ENCODE measurements at places on chromosomes 7 and 10.

DNA sequence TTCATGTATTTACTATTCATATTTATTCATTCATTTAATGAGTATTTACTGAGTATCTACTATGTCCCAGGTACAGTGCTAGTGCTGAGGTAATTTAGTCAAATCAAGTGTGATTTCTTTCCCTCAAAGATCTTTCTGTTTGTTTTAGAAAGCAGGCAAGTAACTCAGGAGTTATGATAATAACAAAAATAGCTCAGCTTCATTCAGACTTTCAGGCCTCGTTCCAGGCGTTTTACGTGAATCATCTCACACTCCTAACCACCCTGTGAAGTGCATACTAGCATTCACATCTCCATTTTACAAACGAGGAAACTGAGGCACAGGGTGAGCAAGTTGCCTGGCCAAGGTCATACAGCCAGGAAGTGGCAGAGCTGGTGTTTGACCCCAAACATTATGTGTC lies 468.7 kb upstream of the C7orf33 start:
- DNase-seq, result no peak

GRCh38 chr7:94656925-94657731 lies 1.2 kb upstream of the SGCE start:
- peak; percentile 48 for DNase-seq

DNA sequence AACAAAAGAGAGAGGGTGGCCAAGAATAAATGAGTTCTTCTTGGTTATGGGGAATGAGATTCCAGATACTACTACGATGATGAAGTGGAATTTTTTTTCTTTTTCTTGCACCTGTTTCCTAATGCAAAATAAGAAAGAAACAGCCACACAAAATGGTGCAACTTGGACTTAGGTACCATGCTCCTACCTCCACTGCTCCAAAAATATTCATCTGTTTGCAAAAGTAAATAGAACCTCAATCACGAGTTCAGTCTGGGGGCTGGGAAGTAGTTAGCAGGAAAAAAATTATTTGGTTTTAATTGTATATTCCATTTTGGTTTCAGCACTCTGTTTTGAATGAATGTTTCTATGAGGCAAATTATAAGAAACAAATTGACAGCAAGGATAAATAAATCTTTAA lies 73.5 kb downstream of the SLC25A13 start:
- no peak for DNase-seq

GRCh38 chr10:90915766-90916075 lies 5.2 kb downstream of the ANKRD1 start:
- no peak for DNase-seq

DNA sequence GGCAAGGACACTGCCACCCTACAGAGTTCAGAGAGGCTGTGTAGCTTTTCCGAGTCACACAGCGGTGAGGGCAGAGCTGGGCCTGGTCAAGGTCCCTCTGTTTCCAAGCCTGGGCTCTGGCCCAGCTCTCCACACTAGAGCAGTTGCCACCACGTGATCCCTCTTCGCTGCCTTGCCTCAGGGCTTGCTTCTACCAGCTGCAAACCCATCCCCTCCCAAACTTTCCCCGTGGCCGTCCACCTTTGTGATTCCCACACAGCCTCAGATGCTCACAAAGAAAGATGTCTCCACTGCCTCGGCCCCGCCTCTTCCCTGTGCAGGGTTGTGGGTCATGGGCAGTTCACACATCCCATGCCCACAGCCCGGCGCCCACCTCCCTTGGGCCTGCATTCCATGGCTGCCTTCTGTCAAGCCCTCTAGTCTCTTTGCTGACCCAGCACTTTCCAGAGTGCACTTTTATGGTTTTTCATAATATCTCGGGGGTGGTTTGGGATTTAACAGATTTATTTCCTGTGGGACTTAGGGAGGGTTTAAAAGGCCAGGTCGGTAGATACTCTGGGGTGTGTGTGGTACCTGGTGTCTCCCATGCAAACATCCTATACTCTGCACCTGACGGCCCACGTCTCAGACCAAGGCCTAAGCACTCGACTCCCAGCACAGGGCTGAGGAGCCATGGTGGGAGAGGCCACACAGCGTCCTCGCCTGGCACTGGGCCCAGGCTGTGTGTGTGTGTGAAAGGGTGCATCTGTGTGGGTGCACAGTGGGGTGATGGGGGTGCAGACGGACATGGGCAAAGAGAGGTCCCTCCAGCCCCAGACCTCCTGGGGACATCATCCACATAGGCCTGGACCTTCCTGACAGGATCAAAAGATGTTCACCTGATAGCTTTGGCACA lies 59.6 kb downstream of the PKD1L1 start:
- no peak for DNase-seq

DNA sequence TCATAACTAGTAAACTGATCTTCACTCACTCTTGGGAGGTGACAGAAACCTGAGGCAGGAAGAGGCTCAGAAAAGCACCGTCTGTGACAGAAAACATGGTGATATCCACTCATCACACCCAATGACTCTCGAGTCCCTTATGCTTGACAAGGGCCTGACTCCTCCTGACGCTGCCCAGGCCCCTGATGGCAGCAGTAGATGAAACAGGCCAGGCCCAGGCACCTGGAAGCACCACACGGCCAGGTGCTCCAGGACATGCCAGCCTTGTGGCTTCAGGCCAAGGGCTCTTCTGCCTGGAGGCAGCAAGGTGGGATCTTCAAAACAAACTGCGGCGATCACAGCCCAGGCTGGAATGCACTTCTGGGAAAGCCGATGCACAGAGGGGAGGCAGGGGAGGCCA lies 89.3 kb downstream of the MAD1L1 start:
- DNase-seq, result no peak

GRCh38 chr7:2666155-2666554 lies 21.8 kb upstream of the AMZ1 start:
- DNase-seq, result no peak

GRCh38 chr7:36064676-36065075 lies 88.4 kb upstream of the EEPD1 start:
- no peak for DNase-seq

DNA sequence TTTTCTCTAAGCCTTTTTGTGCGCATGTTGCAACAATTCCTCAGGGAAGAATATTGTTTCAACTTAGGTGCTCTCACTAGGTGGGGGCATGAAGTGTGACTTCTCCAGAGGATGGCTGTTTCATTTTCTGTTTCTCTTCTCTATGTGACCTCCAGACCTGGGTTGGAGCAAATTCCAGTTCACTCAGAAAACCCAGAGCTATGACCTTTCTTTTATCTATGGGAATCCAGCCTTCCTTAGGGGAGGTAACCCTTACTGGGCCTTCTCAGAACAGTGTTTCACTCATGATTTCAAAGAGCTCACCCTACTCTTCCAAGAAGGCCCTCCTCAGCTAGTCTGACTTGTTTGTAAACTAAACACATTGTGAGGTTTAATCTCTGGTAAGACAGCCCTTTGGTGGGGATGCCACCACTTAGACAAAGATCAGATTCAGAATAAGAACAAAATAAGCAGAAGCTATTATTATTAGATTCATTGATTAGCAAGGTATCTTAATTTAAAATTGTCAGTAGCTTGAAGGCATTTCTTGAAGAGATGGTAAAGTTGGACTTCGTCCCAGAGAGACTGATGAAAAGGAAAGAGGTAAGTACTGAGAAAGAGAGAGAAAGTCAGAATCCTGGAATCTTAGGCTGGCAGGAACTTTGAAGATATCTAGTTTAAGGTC lies 16.6 kb upstream of the TAS2R60 start:
- no peak for DNase-seq

- no peak for DNase-seq
Observed at GRCh38 chr7:15368653-15369052, 193.2 kb downstream of the AGMO start.

DNA sequence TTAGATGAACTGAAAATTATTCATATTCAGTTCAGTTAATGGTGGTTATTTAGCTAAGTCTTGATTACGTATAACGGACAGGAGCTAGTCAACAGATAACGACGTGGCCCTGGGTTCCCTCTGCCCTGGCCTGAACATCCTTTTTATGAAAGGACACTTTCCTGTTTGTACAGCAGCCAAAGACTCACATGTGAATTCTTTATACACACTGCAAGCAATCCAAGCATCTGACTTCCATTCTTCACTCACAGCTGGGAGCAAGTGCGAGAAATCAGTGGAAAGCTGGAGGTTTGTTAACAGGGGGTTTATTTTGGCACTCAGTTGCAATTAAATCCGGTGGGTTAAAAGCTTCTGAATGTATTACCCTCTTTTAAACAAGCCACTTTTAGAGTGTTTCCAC lies 148.1 kb upstream of the GDF10 start:
- no peak for DNase-seq

DNA sequence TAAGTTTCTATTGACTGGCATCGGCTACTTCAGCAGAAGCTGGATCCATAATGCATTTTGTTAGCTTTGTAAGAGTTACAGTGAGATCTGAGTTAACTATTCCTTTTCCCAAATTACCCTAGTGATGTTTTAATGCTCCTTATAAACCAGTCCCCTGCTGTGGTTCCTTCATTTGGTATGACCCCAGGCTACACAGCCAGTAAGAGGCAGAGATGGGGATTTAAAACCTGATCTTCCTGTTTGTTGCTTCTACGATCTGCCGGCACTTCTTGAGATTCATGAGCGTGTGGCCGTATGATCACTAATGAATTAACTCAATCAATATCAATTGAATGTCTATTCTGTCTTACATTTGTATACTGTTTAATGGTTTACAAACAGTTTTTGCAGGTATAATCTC lies 86.1 kb downstream of the CACNB2 start:
- no peak for DNase-seq

GRCh38 chr10:7258948-7259523 lies 151.8 kb downstream of the SFMBT2 start:
- no peak for DNase-seq

DNA sequence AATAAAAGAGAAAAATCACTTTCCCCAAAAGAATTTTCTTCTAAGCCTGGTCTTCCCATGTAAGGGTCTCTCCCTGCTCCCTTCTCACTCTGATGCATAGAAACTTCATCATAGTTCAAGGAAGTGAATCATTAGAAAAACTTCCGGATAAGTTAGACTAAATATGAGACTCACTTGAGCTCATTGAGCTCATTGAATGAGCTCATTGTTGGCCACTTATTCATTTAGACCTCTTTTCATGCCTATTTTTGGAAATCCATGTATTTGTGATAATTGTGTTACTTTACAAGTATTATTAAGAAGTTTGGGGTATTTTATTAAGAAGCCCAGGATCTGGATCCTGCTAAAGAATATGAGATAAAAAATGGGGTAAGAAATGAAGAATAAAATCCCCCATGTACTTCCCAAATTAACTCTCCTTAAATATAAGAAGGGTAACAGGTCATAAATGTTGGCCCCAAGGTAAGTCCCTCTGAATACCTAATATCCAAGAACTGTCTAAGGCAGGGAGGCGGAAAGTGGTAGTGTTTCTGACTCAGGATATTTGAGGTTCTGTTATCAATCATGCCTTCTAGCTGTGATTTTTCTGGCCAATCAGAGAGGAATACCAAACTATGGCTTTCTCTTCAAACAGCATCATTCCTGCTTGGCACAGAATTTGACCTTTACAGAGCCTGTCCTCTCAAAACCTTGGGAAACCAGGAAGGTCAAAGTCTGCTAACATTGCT lies 236.5 kb upstream of the PTN start:
- peak; percentile 47 for DNase-seq

DNA sequence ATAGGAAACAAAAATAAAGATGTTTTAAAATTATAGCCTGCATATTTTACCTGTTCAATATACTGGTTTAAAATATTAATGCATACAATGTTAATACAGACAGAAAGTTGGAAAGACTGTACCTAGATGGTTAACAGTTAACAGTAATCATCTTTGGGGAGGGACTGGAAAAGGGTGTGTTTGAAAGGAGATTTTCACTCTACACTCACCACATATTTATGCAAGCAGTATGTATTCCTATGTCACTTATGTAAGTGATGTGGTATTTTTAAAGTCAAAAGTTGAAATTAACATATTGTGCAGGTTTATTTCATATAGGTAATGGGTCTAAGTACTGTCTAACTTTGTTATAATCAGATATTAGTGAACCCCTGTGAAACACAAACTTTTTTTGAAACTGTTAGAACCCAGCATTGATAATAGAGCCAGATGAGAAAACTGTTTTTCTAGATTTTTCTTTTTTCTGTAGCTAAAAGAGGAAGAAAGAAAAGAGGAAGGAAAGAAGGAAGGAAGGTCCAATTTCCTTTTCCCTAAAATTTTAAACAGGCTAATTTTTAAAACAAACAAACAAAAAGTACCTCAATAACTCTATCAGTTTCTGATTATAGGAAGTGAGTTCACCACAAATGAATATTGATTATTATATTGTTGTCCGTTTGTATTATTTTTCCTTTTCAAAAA lies 9.0 kb upstream of the STARD3NL start:
- DNase-seq, result no peak

DNA sequence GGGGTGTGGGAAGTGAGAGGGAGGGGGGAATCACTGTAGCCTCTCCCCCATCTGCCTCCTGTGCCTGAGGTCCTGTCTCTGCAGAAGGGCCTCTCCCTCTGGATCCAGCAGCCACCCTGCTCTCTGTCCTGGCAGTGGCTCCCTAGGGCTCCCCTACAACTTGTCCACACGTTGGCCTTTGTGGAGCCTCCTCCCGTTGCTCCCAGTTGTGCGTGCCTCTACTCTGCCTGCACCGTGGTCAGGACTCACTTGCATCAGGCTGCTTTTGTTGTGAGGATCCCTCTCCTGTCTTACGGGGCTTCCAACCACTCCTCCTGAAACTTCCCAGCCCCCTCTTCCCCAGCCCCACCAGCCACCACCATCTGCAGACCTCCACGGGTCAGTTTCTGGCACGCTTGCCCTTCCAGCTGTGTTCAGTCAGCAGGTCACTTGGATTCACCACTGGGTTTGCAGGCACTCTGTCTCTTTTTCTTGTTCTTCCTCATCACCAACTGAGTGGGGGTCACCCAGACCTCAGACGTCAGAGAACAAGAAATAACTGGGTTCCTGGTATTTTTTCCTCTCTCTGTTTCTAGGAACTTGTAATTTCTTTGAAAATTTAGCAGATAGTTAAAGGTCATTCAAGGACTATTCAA lies 62.3 kb downstream of the RAMP3 start:
- no peak for DNase-seq

GRCh38 chr7:45026013-45026412 lies 26.0 kb downstream of the CCM2 start:
- DNase-seq, result no peak

DNA sequence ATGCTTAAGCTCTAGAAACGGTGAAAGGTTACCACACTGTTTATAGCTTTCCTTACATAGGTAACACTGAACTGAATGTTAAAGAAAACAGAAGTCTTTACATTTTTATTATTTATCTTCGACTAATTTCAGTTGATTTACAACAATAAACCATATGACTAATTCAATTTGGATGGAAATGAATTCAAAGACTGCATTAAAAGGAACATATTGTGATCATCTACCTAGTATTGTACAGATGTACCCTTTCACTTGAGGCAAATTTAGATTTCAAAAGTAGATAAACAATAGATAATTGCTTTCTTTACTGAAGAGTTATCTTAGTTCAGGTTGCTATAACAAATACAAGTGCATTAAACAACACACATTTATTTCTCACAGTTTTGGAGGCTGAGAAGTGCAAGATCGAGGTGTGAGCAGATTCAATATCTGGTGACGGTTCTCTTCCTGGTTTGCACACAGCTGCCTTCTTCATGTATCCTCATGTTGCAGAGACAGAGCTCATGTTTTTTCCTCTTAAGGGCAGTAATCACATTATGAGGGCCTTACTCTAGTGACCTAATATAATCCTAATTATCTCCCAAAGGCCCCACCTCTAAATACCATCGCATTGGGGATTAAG lies 15.0 kb upstream of the ARMC3 start:
- DNase-seq, result no peak

- no peak for DNase-seq
Observed at GRCh38 chr7:49324040-49324439, 399.7 kb downstream of the CDC14C start.

GRCh38 chr7:82578430-82578829 lies 134.9 kb upstream of the CACNA2D1 start:
- no peak for DNase-seq

GRCh38 chr10:31708046-31708445 lies 220.6 kb downstream of the ARHGAP12 start:
- DNase-seq, result no peak

Data from ACHN (cell line).